ENCODE measurements at places on chromosomes 12 and 14.

- no peaks in the 10 kb centered on the region for H3K4me1 ChIP-seq
- no peaks in the 10 kb centered on the region for H3K27me3 ChIP-seq
- no peak overlapping the region for H3K27ac ChIP-seq
- no peak for DNase-seq
- no peak overlapping the region for H3K4me3 ChIP-seq
- H3K36me3 ChIP-seq, result no peaks in the 10 kb centered on the region
Measured at GRCh38 chr12:91675401-91675800, 470.2 kb downstream of the BTG1 start.

DNA sequence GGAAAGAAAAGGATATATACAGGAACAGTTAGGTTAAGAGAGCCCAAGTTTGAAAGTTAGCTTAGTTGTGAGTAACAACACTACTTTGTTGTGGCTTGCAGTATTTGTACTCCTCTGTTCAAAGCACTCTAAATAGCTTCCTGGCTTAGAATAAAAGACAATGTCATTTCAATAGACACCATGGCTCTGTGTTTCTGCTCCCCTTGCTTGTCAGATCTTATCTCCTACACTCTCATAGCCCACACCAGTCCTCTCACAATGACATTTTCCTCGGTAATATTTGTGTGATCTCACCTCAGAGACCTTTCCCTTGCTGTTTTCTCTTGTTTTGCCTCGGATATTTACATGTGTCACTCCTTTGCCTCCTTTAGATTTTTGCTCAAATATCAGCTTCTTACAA, 418.4 kb downstream of the MDGA2 start:
- no peaks in the 10 kb centered on the region for H3K4me1 ChIP-seq
- H3K36me3 ChIP-seq, result no peaks in the 10 kb centered on the region
- DNase-seq, result no peak
- H3K4me3 ChIP-seq, result no peak overlapping the region
- no peaks in the 10 kb centered on the region for H3K27me3 ChIP-seq
- no peak overlapping the region for H3K27ac ChIP-seq

DNA sequence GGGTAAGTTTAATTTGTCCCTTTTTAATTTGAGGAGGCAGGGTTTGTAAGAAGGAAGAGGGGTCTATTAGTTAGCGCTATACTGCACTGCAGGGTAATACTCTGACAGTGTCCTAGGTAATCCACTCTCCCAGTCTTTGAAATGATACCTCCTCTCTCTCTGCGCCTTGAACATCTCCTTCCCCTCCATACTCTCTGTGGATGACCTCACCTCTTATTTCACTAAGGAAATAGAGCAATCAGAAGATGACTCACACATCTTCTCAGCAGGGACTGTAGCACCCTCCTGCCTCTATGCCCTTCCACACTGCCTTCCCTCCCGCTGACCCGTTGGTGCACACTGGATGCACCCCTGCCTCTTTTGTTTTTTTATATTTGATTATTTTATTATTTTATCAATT, 94.2 kb downstream of the GRIP1 start:
- DNase-seq, result no peak
- H3K4me1 ChIP-seq, result no peaks in the 10 kb centered on the region
- no peaks in the 10 kb centered on the region for H3K27me3 ChIP-seq
- H3K27ac ChIP-seq, result no peak overlapping the region

DNA sequence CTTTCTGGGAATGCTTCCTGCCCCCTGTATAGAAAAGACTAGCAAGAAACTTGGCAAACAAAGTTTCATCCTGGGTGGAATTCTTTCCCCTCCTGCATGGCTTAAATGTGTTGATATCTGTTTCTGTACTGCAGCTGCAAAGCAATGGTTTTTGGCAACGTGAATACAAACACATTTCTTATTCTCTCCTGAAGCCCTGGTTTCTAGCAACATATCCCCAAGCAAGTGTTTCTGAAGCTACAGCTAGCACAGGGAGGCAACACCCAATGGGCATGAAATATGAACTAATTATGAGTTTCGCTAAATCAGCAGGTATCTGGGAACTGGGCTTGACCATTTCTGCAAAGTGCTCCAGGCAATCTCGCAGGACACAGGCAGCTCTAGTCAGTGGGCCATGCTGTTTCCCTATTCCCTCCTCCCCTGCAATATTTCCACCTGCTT, 392.3 kb upstream of the TMPO start:
- no peak for DNase-seq
- no peaks in the 10 kb centered on the region for H3K36me3 ChIP-seq
- no peak overlapping the region for H3K27ac ChIP-seq
- H3K4me3 ChIP-seq, result no peak overlapping the region
- H3K27me3 ChIP-seq, result no peaks in the 10 kb centered on the region

DNA sequence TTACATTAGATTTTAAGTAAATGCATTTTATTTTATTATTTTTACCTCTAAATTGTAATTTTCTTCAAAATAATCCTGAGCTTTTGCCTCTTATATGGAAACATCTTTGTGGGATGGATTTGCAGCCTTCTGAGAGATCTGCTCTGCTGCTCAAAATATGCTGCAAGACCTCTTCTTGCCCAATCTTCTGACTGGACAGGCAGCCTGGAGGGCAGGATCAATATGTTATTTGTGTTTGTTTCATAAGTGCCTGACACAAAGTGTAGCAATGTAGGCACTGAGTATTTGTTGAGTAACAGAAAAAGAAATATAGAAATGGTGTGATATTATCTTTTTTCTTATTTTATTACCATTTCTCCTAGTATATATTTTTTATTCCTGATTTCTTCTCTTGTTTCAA, 1106.9 kb downstream of the TMTC2 start:
- H3K4me3 ChIP-seq, result no peak overlapping the region
- H3K4me1 ChIP-seq, result no peaks in the 10 kb centered on the region
- no peak overlapping the region for H3K27ac ChIP-seq
- H3K36me3 ChIP-seq, result no peaks in the 10 kb centered on the region

- H3K36me3 ChIP-seq, result no peaks in the 10 kb centered on the region
- DNase-seq, result no peak
- H3K4me1 ChIP-seq, result no peaks in the 10 kb centered on the region
Measured at GRCh38 chr12:11895421-11896078, 175.2 kb upstream of the BCL2L14 start.

Measured in kidney (tissue), 22 donors.